Activated CD4-positive, alpha-beta T cell treated with anti-CD3 and anti-CD28 coated beads, Interleukin-2, amount 50 U/mL, for 48 hours (primary cell): ENCODE measurements at places on chromosomes 5 and 9.

DNA sequence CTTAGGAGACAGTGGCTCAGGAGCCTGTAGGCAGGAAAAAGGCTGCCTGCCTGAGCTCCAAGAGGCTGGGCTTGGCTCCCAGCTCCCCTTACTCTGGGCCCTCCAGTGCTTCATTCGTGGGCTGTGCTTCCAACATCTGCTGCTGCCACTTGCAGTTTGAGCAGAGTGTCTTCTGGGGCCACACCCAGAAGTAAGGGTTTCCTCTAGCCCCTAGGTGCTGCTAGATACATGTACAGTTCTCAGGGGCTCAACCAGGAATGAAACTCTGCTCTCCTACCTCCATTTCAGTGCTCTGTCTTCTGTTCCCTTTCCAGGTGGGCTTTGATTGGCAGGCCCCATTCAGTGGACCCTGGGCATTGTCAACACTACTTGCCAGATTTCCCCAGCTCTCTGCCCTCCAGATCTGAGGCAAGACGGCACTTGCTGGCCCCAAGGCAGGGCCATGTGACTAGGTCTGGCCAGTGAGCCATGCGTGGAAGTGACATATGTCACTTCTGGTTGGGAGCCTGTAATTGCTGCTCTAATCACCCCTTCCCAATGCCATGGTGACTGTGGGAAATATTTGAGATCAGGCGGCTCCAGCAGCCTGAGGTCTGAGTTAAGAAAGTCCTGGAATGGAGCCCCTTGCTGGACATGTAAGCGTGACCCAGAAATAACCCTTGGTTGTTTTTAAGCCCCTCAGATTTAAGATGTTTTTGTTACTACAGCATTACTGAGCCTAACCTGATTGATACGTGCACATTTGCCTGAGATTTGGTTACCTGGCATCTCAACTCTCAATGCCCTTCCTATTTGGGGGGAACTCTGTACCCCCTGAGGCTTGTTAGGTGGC is 9.4 kb upstream of the BOD1 start:
- DNase-seq = no peak

- DNase-seq = no peak
Observed at GRCh38 chr5:84779186-84779585, 394.5 kb upstream of the EDIL3 start.

GRCh38 chr5:146107901-146108300 is 2.5 kb upstream of the PLAC8L1 start:
- no peak for DNase-seq

- peak; percentile 76 for DNase-seq
Observed at GRCh38 chr9:125126019-125126746, 17.1 kb downstream of the SCAI start.
